NCI-H1694 treated with DMSO at 0.1 percent for 48 hours (cell line): ENCODE measurements at places on chromosomes 13 and 19.
A peak's percentile ranks its signal among the peaks of the same experiment; 100 is the strongest.

DNA sequence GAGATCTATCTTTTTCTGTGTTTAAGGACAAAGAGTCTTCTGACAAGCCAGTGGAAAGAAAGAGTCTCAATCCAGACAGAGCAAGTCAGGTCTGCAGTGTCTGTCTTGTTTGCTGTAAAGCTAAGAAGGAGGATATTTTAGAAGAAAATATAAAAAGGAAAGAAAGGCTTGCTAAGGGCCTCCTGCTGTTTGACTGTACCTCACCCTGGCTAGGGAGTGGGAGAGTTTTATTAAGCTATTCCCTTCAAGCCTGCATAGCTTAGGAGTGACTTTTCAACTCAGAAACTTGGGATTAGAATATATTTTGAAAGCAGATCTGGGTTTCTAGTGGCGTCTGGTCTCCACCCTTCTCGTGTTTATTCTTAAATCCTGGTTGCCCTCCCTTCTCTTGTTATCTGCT is 460.0 kb downstream of the COG6 start:
- DNase-seq: no peak

DNA sequence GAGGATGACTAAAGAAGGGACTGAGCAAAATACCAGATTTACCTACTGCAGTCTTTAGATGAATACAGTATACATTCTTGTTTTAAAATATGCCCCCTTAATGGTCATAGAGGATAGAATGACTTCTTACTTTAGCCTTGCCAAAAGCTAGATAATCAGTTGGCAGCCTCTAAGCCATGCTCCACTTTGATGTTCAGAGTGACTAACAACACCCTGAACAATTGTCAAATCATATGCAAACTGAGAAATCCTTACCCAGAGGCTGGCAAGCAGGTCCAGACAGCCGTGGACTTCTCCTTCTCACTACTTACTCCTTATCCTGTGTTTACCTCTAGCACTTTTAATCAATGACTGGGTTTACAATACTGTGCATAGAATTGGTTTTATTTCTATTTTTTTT is 23.6 kb upstream of the PHF11 start:
- DNase-seq: no peak

DNA sequence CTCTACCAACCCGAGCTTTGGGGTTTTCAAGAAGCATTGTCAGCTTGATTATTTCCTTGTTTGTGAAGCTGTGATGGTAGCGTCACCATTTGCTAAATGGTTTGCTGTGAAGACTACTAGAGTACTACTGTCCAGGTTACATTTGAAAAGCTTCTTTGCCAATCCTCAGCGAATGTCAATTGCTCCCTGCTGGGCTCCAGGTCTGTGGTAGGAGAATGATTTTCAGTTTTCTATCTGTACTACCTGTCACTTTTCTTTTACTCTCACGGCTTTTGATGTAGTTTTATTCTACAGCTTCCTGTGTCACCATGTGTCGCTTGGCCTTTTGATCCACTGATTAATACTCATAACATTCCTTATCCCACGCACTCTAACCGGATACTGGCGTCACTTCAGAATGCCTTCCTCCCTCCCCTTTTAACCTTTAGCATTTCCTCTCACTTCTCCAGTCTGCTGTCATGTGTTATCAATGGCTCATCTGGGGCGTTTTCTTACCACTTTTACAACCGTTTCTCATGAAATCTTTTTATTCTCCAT is 7.5 kb upstream of the GPR183 start:
- no peak for DNase-seq

GRCh38 chr13:111171629-111172028 is 56.5 kb downstream of the ARHGEF7 start:
- DNase-seq: no peak

GRCh38 chr13:32115066-32115465 is 83.5 kb downstream of the FRY start:
- DNase-seq: no peak

DNA sequence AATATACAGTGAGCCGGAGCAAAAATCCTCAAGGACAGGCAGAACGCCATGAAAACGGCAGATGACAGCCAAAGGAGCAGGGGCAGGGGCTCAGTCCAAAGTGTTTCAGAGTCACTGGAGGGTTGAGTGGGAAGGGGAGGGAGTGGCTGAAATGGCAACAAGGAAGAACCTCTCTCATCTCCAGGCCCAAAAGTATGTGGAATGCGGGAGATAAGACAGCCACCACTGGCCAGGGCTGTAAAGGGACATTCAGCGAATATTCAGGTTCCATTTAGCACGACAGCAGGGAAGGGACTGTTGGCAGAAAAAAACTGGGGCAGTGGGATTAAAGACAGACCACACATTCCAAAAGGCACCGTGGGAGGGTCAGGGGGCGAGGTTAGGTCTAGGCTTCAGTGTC is 48.4 kb downstream of the USPL1 start:
- DNase-seq: no peak

DNA sequence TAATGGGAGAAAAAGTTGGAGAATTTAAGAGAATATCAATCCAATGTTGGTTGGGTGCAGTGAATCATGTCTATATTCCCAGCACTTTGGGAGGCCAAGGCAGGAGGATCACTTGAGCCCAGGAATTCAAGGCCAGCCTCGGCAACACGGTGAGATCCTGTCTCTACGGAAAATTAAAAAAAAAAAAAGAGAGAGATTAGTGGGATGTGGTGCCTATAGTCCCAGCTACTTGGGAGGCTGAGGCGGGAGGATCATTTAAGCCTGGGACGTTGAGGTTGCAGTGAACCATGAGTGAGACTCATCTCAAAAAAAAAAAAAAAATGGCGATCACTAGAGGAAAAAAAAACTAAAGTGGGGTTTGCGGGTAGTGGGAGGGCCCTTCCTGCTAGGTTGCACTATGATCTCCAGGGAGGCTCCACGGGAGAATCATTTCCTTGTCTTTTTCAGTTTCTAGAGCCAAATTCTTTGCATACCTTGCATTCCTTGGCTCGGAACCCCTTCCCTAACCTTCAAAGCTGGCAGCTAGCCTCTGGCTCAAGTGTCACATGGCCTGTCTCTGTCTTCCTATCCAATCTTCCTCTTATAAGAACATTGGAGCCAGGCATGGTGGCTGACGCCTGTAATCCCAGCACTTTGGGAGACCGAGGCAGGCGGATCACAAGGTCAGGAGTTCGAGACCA is 5.8 kb upstream of the ERCC2 start:
- DNase-seq: no peak

DNA sequence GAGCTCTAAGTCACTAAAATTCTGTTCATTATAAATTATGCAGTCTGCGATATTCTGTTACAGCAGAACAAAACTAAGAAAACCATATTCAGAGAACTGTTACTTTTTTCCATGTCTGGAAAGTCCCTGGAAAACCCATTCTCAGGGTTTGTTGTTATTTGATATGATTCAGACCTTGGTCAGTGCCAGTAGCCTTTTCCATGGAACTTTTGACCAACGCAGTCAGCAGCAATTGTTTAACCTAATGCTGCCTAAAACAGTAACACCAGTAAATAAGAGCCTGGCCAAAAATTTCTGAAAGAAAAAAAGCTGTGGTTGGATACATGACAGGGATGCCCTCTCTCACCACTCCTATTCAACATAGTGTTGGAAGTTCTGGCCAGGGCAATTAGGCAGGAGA is 402.7 kb downstream of the TBC1D4 start:
- no peak for DNase-seq

GRCh38 chr13:36788276-36788675 is 30.7 kb upstream of the RFXAP start:
- no peak for DNase-seq

DNA sequence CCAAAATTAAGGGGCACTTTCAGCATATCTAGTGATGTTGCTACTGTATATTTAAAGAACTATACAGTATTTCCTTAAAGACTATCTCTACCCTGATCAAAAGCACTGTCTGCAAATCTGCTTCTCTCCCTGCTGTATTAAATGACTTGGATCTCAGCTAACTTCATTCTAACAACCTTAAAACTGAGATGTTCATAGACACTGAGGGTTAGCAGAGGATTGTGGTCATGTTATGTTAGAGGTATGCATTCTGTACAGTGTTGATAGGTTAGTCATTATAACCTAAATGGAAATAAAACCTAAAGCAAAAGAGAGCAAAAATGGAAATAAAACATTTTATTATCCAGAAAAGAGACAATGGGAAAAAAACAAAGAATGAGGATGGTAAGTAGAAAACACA is 9.9 kb downstream of the GPR183 start:
- no peak for DNase-seq

DNA sequence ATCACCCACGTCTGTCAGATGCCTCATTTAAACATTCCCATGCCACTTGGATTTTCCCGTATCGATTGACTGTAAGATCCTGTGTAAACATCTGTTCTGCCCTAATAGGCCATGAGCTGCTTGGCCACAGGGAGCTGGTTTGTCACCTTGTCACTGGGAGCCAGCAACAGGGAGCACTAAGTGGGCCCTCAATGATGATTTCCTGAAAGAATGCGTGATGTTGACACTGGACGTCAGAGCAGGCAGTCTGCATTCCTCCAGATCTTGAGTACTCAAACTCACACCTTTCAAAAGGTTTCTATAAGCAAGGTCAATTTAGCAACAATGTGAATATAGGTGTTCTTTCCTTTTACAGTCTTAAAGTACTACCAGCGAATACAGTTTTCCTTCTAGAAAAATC is 78.8 kb downstream of the TUBGCP3 start:
- DNase-seq: no peak

DNA sequence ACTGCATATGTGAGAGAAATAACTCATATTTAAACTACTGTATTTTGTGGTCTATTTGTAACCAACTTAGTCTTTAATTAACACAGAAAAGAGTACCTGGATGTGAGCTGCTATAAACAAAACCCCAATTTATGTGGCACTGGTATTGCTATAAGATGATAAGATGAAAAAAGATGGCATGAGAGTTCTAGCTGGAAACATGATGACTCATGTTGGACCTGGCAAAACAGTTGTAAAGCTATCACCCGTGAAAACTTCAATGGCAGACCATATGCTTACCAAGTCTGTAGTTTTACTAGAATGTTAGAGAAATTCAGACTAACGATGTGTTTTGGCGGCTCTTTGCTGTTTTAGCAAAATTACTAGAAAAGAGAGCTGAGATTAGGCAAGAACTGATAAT is 69.6 kb upstream of the PCDH9 start:
- DNase-seq: peak; percentile 88

DNA sequence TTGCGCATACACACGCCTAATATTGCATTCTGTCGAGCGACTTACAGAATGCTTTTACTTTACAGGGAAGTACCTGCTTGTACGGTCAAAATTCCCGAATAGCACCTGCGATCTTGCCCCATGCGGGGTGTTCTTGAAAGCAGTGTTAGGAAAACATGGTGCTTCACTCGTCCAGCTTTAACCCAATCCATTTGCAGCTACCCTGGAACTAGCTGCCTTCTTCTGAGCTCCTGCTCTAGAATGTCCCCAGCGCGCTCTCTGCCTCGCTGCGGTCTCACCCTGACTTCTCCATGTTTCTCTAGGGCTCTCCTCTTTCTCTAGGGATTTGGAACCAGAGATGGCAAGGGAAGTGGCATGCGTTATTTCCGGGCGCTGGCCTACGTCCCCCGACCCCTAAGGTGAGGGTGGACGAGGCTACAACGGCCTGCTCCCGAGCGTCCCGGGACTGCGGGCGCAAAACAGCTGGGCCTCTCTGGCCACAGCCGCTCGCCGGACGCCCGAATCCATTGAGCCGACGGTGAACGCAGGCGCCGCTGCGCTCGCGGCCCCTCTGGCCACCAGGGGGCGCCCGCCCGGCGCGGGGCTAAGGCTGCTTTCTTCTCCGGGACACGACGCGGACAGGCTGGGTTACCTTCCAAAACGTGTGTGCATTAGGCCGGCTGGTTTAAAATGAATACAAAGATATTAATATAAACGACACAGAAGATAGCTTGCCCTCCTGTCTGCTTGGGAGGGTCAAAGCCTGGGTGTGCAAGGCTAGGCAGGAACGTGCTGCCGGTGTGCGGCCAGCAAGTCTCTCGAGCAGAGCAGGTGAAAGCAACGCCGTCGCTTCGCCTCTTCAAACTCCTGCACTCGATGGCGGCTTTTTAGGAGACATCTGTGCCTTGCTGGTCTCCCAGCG is 1.8 kb upstream of the SPRY2 start:
- DNase-seq: peak; percentile 80

GRCh38 chr19:29823581-29824330 is 12.0 kb downstream of the CCNE1 start:
- DNase-seq: no peak

GRCh38 chr13:97262058-97262457 is 39.9 kb downstream of the MBNL2 start:
- DNase-seq: no peak

- DNase-seq: no peak
Observed at GRCh38 chr19:6710273-6711077, 10.0 kb downstream of the C3 start.

- DNase-seq: peak; percentile 88
Observed at GRCh38 chr13:99033814-99034213, 56.0 kb upstream of the DOCK9 start.

DNA sequence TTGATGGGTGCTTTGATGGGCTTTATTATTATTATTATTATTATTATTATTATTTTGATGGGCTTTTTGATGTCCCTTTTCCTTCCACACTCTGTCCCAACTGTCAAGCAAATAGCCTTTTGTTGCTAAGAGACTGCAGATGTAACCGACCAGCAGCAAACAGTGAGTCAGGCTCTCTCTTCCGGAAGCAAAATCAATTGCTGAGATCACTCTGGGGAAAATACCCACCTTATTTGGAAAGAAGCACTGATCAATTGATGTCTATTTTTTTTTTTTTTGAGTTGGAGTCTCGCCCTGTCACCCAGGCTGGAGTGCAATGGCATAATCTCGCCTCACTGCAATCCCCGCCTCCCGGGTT is 2.9 kb downstream of the LDLR start:
- DNase-seq: no peak

DNA sequence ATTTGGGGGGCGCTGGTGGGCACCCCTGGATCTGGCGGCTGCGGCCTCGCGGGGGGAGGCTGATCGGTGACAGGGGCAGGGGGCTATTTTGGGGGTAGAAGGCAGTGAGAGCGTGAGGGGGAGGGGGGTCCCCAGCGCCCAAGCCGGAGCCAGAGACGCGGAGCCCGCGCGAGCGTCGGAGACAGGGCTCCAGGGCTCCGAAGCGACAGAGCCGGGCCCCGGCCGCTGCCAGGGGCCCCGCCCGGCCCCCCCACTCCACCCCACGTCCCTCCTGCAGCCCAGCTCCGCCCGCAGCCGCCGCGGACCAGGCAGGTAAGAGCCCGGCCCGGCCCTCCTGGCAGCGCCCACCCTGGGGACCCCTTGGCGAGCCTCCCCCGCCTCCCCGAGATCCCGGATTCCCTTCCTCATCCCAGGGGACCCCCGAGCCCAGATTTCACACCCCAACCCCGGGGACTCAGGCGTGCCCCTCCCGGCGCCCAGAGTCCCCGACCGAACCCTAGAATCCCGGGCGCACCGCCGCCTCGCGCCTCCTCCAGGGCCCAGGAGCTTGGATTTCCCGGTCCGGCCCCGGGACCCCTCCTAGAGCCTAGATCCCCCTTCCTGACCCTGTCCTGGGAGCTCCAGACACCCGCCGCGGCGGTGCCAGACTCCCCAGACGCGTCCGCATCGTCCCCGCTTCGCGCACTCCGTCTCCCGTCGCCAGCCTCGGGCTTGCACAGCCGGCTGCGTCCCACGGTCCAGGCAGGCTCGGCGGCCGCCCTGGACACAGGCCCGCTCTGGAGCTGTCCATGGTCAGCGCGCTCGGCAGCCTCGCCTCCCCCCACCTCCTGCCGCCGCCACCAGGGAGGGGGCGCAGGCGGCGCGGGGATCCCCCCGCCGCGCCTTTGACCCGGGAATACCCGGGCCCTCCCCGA is at the start of gene PPFIA3:
Gene PPFIA3, plus strand, starts transcription at position 134 of the 914 bp plus-strand sequence. CDS start 8,330 bp downstream, outside the sequence.
- no peak for DNase-seq
